ENCODE measurements at places on chromosomes 12 and 14. TPM values are rescaled to one million over a fixed set of nuclear protein-coding genes. Genes with fewer than 3 reads are reported as not detected.

GRCh38 chr14:81281332-81281731 is 60.6 kb upstream of the GTF2A1 start:
- H3K4me3 ChIP-seq, result no peak overlapping the region
- no peak for DNase-seq
- no peaks in the 10 kb centered on the region for H3K27me3 ChIP-seq
- no peaks in the 10 kb centered on the region for H3K36me3 ChIP-seq

GRCh38 chr14:60602291-60602690 is 47.0 kb downstream of the SIX1 start:
- H3K4me3 ChIP-seq, result no peak overlapping the region
- H3K27ac ChIP-seq, result no peak overlapping the region
- H3K27me3 ChIP-seq, result no peaks in the 10 kb centered on the region

DNA sequence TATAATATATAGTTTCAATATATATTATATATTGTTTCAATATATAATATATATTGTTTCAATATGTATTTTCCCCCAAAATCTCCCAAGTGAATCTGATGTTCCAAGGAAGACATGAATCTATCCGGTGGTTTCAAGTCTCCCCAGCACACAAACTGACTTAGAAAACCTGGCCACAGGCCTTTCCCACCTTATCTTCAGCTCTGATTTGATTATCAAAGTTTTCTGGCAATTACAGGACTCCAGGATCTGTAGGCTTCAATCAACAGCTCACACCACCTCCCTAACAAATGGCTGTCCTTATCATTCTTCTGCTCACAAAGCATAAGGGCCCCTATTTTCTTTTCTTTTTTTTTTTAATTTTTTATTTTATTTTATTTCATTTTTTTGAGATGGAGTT is 22.7 kb upstream of the SPTSSA start:
- no peaks in the 10 kb centered on the region for H3K4me1 ChIP-seq
- no peak overlapping the region for H3K27ac ChIP-seq
- H3K36me3 ChIP-seq, result no peaks in the 10 kb centered on the region
- no peak overlapping the region for H3K4me3 ChIP-seq
- no peak for DNase-seq
- H3K27me3 ChIP-seq, result no peaks in the 10 kb centered on the region

DNA sequence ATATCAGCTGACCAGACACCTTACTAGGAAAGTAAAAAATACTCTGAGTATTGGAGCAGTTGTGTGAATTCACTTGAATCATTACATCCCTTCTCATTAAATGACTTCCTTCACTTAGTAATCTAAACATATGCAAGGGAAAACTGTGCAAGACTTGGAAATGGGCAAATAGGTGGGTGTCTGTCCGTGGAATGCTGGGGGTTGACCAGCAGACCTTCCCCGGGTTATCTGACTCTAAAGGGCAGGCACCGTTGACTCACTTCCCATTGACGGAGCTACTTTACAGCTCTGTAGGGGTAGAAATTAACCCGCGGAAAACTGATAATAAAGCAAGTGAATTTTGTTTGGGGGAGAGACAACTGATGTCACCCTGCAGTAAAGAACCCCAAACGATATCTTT is 199.3 kb downstream of the TTC7B start:
- H3K27me3 ChIP-seq, result no peaks in the 10 kb centered on the region
- H3K27ac ChIP-seq, result no peak overlapping the region
- H3K36me3 ChIP-seq, result no peaks in the 10 kb centered on the region
- no peak overlapping the region for H3K4me3 ChIP-seq

GRCh38 chr12:13304924-13305323 is 108.4 kb downstream of the EMP1 start:
- DNase-seq, result no peak
- no peaks in the 10 kb centered on the region for H3K36me3 ChIP-seq
- H3K4me1 ChIP-seq, result no peaks in the 10 kb centered on the region
- no peak overlapping the region for H3K4me3 ChIP-seq
- no peak overlapping the region for H3K27ac ChIP-seq

GRCh38 chr14:32367516-32367915 is 38.4 kb downstream of the AKAP6 start:
- H3K4me3 ChIP-seq, result no peak overlapping the region
- no peaks in the 10 kb centered on the region for H3K4me1 ChIP-seq
- no peak overlapping the region for H3K27ac ChIP-seq

The CLEC4D gene
- total RNA-seq, result not detected

The HAL gene
- total RNA-seq, result 0.09 TPM

The IL23A gene
- 26.9 TPM for total RNA-seq

The GMFB gene
- 56.4 TPM for total RNA-seq
